ENCODE measurements at places on chromosomes 11 and 22.

DNA sequence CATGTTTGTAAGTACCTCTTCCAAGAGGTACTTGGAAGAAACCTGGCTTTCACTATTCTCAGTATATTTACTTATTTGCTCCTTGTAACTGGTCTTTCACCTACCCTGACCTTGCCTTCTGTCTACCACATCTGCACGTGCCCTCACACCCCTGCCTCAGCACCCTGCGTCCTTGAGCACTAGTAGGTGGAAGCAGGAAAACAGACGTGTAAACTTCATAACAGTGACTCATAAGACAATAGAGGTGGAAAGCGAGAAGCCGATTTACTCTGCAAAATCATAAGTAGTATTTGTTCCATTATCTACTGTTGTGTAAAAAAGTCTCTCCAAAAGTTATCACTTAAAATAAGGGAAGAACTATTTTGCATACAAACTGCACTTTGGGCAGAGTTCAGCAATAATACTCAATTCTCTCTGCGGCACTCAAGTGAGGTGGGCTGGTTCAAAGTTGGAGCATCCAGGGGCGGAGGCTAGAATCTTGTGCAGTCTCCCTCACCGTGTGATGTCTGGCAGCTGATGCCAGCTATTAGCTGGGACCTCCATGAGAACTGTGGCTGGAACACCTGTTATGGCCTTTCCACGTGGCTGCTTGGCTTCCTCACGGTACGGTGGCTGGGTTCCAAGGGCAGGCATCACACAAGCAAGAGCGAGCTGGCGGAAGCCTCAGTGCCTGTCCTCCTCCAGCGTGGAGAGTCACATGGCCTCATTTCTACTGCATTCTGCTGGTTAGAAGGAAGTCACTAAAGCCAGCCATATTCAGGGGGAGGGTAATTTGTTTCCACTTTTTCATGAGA is 30.4 kb downstream of the PACS1 start:
- DNase-seq = peak; percentile 67

DNA sequence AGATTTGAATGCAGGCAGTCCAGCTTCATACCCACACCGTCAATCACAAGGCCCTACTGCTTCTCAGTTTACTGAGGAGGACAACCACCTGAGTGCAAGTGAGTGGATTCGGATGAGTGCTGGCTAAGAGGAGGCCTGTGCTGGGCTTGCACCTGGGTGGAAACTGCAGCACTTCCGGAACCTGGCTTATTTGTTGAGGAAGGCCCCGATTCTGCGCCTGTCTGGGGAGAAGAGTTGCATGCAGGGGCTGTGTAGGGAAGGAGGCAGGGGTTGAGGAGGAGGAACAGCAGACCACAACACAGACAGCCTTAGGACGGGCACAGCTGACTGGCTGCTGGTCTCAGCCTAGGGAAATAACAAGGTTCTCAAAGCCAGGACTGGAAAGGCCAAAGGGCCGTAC is 20.8 kb downstream of the ABTB2 start:
- no peak for DNase-seq

DNA sequence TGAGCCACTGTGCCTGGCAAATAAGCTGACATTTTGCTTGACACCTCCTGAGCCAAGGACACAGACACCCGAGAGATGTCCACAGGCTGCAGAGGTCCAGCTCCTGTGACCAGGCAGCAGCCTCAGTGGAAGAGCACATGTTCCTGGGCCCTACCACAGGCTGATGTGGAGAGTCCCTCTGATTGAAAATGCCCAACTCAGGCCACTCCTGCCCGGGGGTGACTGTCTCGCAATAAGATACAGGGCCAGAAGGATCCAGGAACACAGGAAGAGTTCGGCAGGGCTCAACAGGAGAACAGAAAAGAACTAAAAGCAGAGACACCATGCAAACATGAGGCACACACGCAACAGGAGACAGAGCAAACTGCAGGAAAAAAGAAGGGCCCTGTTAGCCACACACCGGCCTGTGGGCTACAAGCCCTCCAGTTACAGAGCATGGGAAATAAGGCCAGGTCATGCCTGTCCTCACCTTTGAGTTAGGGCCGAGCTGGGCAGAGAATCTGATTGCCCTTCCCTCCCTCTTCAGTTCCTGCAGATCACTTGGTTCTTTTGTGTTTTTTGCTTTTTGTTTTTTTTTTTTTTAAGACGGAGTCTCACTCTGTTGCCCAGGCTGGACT is 28.3 kb upstream of the MALAT1 start:
- DNase-seq = no peak

GRCh38 chr22:38869663-38870062 is 2.4 kb downstream of the CBX6 start:
- no peak for DNase-seq

DNA sequence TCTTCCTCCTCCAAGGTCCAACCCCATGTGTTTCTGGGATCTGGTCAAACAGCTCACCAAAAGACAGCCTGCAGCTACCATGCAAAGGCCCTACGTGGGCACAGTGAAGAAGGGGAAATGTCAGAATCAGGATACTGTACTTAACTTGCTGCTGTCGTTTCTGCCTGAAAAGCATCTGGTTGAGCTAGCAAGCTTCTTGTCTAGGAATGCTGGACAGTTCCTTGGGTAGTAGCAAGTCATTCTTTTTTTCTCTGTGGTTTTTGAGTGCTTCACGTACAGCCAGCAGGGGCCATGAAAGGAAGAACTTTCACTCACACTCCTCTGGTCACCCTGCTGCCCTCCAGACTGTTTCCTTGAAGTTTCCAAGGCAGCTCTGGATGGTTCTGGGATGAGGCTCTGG is 24.7 kb downstream of the RCOR2 start:
- DNase-seq = no peak

GRCh38 chr11:126567419-126567818 is 211.9 kb downstream of the ST3GAL4 start:
- DNase-seq = no peak

DNA sequence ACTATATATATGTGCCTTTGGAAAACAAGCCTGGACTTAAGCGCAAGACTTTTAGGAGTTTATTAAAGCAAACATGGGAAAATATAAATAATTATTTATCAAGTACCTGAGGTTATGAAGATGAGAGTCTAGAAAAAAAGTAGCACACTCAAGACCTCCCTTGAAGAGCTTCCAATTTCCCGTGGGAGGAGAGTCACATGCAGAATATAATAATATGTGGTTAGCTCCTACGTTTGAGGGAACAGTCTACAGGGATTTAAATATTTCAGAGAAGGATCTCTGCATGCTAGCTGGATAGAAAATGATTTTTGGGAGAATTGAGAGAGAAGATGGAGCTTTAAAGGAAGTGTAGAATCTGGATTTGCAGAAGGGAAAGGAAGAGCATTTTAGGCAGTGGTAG is 183.8 kb downstream of the SWAP70 start:
- no peak for DNase-seq

- DNase-seq = no peak
Observed at GRCh38 chr11:40062616-40063015, 1396.8 kb downstream of the LRRC4C start.

GRCh38 chr11:70703141-70704064 is 305.1 kb downstream of the CTTN start:
- no peak for DNase-seq

- DNase-seq = no peak
Observed at GRCh38 chr11:115126092-115126491, 378.1 kb downstream of the CADM1 start.

DNA sequence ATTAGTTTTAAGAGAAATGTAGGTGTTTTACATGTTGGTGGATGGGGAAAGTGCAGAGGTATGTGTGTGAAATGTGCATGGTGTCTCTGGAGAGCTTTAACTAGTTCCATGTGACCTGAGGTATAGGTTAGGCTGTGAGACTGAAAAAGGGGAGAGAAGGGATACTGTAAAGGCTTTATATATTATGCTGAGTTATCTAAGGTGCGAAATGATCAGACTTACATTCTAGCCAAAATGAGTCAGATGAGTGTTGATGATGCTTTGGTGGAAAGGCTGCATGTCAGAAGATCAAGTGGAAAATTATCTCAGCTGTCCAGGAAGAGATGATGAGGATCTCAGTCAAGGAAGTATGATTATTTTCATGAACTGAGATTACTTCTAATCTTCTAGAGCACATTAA is 15.8 kb downstream of the ACAT1 start:
- no peak for DNase-seq

DNA sequence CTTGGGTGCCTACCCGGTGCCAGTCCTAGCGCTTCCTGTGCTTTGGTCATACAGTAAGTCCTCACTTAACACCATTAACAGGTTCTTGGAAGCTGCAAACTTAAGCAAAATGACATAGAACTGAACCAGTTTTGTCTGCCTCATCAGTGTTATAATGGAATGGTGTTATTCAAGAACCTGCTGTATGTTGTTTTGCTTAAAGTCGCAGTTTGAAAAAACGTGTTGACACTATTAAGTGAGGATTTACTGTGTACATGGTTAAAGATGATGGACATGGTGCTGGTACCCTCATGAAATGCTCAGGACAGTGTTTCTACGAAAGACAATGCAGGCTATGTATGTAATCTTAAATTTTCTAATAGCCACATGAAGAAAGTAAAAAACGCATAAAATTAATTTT is 41.3 kb downstream of the PPP6R3 start:
- DNase-seq = no peak

GRCh38 chr11:91086028-91086427 is 863.2 kb upstream of the CHORDC1 start:
- no peak for DNase-seq

DNA sequence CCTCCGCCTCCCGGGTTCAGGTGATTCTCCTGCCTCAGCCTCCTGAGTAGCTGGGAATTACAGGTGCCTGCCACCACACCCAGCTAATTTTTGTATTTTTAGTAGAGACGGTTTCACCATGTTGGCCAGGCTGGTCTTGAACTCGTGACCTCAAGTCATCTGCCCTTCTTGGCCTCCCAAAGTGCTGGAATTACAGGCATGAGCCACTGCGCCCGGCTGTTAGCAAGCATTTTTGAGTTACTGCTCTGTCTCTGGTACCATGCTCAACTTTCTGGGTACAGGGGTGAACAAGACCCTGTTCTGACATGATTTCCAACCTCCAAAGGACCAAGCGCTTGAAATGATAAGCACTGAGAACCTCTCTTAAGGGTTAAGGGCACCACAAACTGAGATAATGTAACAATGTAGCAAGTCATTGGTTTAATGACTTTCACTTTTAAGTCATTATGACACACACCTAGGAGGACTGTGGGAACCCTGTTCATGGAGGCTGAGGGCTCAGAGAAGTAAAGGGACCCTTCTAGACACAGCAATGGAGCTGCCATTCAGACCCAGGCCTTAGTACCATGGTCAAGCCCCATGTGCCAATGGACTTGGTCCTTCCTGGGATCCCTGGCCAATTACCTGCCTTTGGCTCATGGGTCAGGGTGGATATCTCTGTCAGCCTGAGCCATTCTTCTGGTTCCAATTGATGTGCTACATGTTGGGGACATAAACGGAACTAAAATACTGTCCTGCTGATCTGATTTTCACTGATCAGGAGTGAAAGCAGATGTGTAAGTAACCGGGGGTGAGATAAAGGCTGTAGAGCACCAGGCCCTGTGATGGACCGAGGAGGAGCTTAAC is 11.6 kb downstream of the SLC3A2 start:
- DNase-seq = no peak

DNA sequence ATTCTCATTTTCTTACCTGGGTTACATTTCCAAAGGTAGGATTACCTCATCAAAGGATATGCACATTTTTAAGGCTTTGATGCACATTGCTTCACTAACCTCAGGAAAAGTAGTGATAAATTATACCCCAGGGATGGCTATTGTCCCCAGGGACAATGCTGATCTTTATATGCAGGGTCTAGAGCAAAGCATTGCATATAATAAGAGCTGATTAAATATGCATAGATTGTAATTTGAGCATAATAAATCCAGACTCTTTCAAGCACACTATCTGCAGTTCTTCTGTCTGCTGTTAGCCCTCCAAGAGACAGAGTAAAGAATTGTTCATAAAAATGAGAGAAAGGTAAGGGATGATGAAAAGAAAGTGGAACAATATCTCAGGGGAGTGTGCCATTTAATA is 57.3 kb upstream of the SYT13 start:
- DNase-seq = no peak

DNA sequence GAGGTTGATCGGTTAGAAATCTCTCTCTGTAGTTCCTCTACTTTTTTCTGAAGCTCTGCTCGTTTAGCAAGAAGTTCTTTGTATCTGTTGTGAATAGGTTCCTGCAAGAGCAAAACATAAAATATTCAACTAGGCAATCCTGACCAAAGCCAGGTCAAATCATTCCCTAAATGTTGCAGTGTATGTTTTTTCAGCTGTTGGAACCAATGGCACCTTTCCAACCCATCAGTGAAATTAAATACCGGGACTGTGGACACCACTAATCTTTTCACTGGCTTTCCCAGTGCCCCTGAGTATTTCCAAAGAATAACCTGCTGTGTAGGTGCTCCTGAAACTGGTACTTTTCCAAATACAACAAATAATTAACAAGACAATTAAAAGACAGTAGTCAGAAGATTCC is 45.1 kb downstream of the CEP57 start:
- no peak for DNase-seq

GRCh38 chr11:94717667-94718066 is 50.5 kb upstream of the AMOTL1 start:
- DNase-seq = no peak

- peak; percentile 9 for DNase-seq
Observed at GRCh38 chr22:40156001-40156516, 21.7 kb upstream of the TNRC6B start.

DNA sequence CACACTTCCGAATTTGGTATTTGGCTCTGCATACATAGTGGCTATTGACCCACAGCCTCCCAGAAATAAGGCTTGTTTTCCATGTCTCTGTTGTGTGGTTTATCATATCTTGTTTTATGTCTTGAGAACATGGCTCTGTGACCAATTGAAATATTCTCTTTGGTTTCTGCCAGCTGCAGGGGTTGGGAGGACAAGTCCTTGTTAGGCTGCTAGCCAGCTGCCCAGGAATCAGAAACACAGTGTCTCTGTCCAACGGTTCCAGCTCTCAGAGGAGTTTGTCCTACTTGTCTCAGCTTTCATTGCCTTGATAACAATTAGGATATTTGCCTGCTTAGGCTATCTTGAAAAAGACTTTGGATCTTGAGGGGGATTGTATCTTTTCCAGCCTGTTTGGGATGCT is 6.0 kb upstream of the SLC7A4 start:
- DNase-seq = no peak
